T-helper 17 cell (primary cell): ENCODE measurements at places on chromosomes 2 and 18. TPM values are rescaled to one million over a fixed set of nuclear protein-coding genes. Genes with fewer than 3 reads are reported as not detected.

DNA sequence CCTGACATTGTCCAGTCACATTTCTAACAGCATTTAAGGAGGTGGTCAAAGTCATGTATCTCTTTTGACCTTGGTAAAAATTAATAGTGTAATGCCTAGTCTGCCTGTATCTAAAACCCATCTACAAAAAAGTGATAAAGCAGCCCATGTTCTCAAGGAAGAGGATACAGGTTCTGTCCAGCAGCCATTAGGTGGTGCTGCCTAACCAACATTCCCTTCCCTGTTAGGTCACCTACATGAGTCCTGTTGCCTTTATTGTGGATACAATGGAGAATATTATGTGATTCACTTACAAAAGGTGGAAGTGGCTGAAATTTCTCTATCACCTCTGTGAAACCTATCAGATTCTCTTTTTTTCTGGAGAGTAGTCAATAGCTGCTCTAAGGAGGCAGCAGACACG, 52.5 kb downstream of the AQP4 start:
- DNase-seq, result no peak

GRCh38 chr2:208129744-208130711, at the start of gene CRYGC:
Gene CRYGC, minus strand, starts transcription at chr2:208129828. Its CDS starts 36 bp downstream, at chr2:208129792.
- no peak for DNase-seq

- no peak for DNase-seq
These were observed 355.0 kb upstream of the LYPD1 start for GRCh38 chr2:133025004-133025403.

- no peak for DNase-seq
These were observed 105.1 kb downstream of the RDH14 start for GRCh38 chr2:18455236-18455862.

- no peak for DNase-seq
These were observed 23.3 kb downstream of the CTAGE1 start for GRCh38 chr18:22394428-22394827.

DNA sequence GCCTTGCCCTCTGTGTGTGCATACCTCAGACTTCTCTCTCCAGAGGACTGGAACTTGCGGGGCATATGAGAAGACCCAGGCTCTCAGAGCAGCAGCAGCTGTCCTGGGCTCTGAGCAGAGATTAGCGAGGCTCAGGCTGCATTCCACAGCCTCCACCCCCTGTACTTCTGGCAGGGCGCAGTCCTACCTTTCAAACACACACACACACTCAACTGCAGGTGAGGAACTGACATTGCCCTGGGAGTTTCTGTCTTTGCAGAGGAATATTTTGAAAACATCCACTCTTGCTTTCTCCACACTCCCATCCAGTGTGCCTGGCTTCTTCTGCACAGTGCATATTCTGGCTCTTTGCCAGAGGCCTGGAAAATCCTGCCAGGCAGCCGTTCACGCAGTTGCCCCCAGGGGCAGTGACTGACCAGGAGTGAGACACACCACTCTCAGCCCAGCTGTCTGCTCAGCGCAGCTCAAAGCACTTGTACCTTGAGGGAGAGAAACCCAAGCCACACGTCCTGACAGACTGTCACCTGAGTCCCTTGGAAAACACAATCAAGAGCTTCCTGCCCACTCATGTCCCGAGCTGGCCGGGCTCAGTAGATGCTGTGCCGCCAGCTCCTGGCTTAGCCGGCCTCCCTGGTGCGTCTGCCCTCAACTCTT, 460.8 kb downstream of the RNF144A start:
- DNase-seq, result no peak

GRCh38 chr2:54568876-54569321, 112.8 kb downstream of the SPTBN1 start:
- no peak for DNase-seq

GRCh38 chr2:151051574-151052220, 210.0 kb downstream of the RBM43 start:
- DNase-seq, result no peak

- no peak for DNase-seq
These were observed 74.9 kb downstream of the SGPP2 start for GRCh38 chr2:222499226-222499625.

DNA sequence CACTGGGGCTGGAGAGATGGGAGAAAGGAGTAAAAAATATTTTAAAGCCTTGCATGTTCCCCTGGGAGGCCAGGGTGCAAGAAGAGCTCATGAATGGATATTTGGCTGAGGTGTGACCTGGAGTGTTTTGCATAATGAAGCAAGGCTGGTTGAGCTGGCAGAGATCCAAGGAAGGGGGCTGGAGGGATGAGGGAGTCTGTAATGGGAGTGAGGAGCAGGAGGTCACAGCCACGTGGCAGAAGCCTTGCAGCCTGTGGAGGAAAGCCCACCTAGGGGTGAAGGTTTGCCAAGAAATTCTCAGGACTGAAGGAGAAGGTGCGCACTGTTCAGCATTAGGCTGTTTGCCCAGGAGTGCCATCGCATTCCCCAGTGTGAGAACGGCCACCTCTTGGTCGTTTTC, 40.3 kb upstream of the ATP8B1 start:
- DNase-seq, result no peak

The ITGB6 gene
- total RNA-seq, result not detected

The ME2 gene
- total RNA-seq, result 26.7 TPM

The DSEL gene
- 1.1 TPM for total RNA-seq

The CTNNA2 gene
- total RNA-seq, result not detected

The PIEZO2 gene
- not detected for total RNA-seq

The KRTCAP3 gene
- 9.1 TPM for total RNA-seq

The FBXO15 gene
- total RNA-seq, result 0.63 TPM

The CNGA3 gene
- total RNA-seq, result not detected
